Hematopoietic multipotent progenitor cell treated with erythropoietin and hydrocortisone succinate and interleukin-3 and kit ligand, for 8 days (in vitro differentiated cells): ENCODE measurements at places on chromosomes 2 and 18.

- no peak for DNase-seq
Measured at GRCh38 chr2:117618607-117619006, 195.9 kb upstream of the DDX18 start.

GRCh38 chr2:190583507-190584337 lies 49.2 kb upstream of the NEMP2 start:
- DNase-seq, result no peak

- no peak for DNase-seq
Measured at GRCh38 chr2:74558284-74559230, 4.0 kb downstream of the DOK1 start.

GRCh38 chr2:66538291-66538690 lies 103.4 kb downstream of the MEIS1 start:
- no peak for DNase-seq

DNA sequence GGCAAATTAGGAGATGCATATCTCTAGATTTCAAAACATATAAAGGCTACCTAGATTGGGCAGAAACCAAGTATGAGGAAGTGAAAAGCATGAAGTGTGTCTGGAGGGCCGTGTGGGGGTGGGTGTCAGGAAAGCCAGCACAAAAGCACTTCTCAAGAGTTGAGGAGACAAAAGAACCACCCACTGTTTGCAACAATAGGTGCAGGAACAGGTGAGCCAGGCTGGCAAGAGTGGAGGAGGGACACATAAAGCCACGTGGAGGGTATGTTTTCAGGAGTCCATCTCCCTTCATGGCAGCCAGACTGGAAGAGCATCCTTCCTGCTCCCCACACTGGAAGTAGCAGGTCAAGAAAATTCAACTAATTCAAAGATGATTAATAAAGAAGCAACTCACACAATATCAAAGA lies 96.4 kb downstream of the CERS6 start:
- DNase-seq, result no peak

- DNase-seq, result no peak
Measured at GRCh38 chr2:168536925-168537466, 80.9 kb downstream of the CERS6 start.

DNA sequence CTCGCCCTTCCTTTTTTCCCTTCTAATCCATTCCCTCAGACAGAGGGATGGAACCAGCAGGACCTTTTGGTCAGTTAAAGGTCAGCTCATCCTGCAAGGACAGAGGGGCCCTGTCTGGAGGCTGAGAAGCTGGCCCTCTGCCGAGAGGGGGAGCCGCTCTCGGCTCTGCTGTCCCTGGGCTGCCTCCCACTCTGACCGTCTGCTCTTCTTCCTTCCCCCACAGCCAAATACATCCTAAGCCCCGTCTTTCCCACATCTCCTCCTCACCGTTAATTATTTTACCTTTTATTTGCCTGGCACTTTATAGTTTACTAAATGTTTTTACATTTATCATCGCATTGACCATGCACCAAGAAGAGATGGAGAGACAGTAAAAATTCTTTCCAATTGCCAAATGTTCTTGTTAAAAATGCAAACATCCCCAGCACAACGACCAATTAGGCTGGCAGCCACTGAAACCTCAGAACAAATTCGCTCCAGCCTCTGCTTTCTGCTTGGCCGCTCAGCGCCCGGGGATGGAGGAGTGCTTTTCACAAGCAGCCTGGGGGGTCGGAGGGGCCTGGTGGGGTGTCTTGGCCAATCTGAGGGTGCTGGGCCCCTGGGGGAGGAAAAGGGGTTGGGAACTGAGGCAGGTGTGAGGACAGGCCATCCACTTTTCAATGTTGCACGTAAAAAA lies 123.7 kb downstream of the TNS1 start:
- DNase-seq, result no peak

- DNase-seq, result no peak
Measured at GRCh38 chr2:158921599-158922408, 46.6 kb upstream of the TANC1 start.

GRCh38 chr2:23940718-23941620 lies 706 bp downstream of the UBXN2A start:
- peak; percentile 50 for DNase-seq

DNA sequence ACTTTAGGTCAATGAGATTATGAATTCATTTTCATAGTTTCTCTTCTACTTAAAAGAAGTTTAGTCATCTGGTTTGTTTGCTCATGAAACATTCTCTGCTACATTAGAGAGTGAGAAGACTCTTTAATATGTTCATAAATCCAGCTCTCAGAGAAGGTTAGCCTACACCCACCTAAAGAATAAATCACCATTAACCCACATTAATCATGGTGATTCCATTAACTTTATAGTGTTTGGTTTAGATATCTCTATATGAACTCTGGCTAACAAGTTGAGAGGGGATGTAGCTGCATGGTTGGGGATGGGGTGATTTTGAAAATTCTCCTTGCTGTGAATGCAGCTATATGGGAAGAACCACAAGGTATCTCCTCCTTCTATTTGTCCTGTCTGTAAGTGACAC lies 10.7 kb downstream of the TFPI start:
- DNase-seq, result no peak

DNA sequence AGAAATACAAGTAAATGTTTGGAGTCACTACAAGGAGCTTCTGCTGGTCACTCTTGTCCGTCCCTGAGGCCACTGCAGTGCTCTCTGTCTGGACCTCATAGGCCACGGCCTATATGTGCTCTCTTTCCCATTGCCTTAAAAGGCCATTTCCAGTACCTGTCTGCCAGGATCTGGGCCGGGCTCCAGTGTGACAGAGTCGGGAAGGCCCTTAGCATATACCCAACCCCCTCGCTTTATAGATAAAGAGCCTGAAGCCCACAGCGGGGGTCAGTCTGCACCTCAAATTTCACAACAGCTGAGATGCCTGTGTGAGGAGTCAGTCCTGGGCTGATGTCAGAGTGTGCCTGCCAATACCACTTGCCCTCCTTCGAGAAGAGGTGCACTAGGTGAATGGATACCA lies 39.9 kb downstream of the ADD2 start:
- DNase-seq, result no peak

- no peak for DNase-seq
Measured at GRCh38 chr2:140747090-140747489, 1383.7 kb downstream of the LRP1B start.

DNA sequence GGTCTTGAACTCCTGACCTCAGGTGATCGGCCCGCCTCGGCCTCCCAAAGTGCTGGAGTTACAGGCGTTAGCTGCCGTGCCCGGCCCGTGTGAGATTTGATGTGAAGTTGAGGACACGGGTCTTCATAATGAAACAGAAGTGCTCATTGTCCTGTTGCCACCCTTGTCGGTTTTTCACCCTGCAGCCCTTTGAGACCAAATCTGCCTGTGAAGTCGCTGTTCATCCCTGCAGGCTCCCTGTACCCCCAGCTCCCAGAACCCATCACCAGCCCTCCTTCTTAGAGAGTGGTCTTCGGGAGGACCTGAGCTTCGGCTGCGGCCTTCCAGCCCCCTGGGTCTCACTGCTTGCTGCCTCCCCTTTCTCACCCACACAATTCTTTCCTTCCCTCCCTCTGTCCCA lies 325.2 kb downstream of the GBX2 start:
- no peak for DNase-seq

- no peak for DNase-seq
Measured at GRCh38 chr2:26173776-26174482, 1.0 kb downstream of the GAREM2 start.

DNA sequence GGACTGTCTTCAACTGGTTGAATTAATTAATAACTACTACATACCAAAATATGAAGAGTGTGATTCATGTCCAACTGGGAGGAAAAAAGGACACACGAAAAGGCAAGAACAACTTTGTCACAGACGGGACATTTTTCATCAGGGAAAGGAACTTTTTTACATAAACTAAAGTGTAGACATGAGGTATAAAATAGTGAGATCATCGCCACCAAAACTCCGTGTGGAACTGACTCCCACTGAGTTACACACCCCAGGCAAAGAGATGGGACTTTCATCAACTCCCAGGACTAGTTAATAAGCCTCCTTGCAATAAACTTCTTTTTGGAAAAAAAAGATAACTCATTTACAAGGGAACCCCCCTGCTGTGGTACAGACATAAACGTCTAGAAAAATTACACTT lies 12.9 kb upstream of the NMI start:
- no peak for DNase-seq

DNA sequence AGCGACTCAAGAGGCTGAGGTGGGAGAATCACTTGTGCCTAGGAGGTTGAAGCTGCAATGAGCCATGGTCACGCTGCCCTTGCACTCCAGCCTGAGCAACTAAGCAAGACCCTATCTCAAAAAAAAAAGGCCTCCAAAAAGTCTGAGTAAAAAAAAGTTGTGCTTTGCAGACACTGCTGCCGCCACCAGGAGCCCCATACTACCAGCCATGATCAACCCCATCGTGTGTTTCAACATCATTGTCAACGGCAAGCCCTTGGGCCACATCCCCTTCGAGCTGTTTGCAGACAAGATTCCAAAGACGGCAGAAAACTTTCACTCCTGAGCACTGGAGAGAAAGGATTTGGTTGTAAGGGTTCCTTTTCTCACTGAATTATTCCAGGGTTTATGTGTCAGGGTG lies 137.1 kb downstream of the INO80D start:
- no peak for DNase-seq

DNA sequence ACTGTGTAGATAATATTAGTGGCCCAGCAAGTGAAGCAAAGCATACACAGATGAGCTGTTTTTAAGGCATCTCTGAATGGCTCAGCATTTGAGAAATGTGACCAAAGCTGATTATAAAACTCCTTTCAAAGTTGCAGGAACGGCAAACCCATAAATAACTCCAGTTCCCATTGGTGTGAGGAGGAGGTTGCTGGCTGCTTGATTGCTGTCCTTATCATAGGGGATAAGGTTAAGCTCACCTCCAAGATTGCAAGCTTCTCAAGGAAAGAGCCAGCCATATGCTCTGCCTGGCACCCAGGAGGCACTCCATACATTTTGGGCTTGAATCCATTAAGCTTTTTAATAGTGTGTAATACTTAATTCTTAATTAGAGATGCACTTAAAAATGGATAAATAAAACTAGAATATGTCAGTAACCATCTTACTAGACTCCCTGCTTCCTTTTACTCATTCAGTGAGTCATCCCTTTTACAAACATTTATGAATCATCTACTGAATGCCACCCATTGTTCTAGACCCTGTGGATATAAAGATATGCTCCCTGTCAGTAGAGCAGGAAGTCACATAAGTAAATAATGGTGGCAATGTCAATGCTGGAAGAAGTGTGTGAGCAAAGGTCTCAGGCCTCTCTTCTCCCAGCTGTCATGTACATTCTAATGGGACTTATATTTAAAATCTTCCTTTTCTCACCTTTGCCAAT lies 99.3 kb downstream of the SPATS2L start:
- DNase-seq, result peak; percentile 21

DNA sequence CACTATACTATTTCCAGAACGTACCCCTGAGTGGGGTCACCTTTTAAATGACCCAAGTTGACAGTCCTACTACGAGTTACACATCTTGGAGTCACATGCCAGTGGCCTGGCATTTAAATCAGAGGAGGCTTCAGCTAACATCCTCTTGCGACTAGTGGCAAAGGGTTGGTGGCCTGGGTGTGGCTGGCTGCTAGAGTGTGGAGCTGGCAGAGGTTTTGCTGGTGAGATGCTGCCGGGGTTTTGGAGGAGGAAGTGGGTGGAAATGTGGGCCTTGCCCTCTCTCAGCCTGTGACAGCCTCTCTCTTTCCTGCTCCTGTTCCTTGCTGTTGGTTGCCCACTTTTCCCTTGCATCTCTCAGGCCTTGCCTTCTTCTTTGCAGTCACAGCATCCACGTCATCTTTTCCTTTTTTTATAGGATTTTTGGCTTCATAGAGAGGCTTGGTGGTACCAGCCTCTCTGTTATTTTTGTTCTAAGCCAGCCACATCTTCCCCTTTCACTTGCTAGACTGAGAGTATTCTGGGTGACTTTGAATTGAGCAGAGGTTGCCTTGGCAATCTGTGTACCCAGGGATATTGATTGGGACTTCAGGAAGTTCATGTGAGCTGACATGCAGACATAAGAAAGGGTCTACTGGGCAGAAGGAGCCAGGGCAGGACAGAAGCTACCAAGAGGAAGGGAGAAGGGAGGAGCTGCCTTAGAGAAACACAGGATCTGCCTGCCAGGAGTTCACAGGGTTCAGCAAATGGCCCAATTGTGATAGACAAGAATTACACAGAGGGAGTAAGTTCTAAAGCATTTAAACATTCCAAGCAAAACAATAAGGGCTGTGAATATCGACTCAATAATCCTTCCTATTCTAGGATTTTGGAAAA lies 55.4 kb downstream of the CDC42EP3 start:
- DNase-seq, result no peak

GRCh38 chr2:85377083-85377482 lies 22.5 kb downstream of the ELMOD3 start:
- no peak for DNase-seq

- no peak for DNase-seq
Measured at GRCh38 chr2:26438526-26438925, 36.8 kb downstream of the DRC1 start.

- no peak for DNase-seq
Measured at GRCh38 chr18:47587587-47587986, 336.1 kb upstream of the SKOR2 start.

- DNase-seq, result no peak
Measured at GRCh38 chr2:219299372-219299760, 9.8 kb downstream of the PTPRN start.

- DNase-seq, result no peak
Measured at GRCh38 chr2:174108579-174108978, 139.8 kb downstream of the OLA1 start.

GRCh38 chr2:239190361-239190760 lies 210.5 kb downstream of the HDAC4 start:
- DNase-seq, result no peak

DNA sequence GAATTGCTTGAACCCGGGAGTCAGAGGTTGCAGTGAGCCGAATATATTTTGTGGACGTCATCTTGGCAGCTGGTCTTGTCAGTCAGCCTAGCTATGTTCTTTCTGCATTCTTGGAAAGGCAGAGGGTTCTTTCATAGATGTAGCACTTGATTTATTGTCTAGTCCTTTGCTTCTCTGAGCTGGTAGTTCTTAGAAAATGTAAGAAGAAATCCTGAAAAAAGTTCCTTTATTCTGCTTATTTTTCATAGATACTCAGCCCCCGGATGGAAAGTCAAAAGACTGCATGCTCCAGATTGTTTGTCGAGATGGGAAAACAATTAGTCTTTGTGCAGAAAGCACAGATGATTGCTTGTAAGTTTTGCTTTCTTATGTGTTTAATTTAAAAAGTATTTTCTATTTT lies 21.3 kb downstream of the PLEKHB2 start:
- DNase-seq, result no peak

DNA sequence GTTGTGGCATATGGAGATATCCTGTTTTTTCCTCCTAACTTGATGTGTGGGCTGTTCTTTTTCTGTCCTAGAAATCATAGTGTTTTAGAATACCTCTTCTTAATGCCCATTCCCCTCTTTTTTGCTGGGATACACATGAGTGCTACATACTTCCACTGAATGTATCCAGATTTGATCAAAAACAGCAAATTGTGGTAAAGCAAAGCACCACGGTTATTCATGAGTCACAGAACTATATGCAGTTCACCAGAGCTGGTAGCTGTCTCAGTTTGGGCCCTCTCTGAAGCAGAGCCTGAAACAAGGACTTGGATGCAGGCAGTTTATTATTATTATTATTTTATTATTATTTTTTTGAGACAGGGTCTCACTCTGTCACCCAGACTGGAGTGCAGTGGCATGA lies 69.9 kb upstream of the CTLA4 start:
- no peak for DNase-seq
